ENCODE measurements at places on chromosomes 6 and 20.

GRCh38 chr6:20875369-20875963 is 341.2 kb downstream of the CDKAL1 start:
- DNase-seq = no peak

GRCh38 chr20:1568163-1568490 is 10.6 kb upstream of the SIRPD start:
- DNase-seq = no peak

DNA sequence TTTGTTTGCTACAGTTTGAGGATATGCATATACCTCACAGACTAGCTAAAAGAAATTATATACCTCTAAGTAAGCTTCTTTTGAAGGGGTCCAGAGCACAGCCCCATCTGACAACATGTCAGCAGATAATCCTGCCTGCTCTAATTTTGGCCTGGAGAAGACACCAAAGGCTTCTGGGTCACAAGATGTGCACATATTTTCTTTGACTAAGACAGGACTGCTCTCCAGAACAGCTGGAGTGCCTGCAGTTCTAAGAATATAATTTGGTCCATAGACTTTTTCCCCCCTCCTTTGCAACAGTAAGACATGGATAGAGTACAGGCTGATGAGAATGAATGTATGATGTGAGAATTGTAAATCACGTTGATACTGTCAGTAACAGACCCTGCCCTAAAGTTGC is 107.9 kb upstream of the KCNK16 start:
- no peak for DNase-seq

DNA sequence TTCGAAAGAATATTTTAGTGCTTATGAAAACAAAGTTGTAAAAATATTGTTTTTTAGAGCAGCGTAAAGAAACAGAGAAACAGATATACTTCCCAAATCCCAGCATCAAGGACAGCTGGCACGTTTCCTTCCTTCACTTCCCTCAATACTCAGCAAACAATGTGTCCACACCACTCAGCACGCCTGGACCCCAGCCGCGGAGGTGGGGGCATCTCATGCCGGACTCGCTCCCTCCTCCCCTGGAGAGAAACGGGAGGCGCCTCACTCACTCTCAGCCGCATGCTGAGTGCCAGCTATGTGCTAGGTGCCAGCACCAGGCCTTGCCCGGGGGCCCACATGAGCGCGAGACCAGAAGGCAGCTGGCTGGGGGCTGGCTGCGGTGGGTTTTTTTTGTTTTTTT is 34.7 kb downstream of the SLC2A4RG start:
- DNase-seq = no peak

DNA sequence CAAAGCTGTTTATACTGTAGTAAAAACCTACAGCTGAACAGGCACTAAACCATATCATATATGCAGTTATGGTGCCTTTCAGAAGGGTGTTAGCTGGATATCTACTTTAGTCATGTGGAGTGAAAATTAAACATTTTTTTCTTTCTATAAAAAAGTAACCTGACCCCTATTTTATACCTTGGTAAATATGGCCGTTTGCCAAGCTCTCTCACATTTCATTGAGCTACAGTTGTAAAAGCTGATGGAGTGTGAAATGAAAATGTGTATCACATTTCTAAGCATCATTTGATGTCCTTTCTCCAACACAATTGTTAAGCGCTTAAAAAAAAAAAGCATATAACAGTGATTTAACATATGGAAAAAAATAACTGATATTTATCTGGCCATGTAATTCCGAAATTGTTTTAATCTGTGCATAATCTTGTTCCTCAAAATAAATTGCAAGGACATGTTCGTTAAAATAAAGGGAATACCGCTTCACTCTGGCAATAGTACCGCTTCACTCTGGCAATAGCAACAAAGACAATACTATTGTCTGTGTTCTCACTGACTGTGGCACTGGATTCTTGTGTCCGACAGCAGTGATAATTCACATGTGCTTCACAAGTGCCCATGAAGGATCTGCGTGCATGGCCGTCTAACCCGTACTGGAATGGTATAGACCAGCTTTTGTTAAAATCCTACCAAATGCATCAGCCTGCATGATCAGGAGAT is 391.8 kb upstream of the SOX4 start:
- no peak for DNase-seq

DNA sequence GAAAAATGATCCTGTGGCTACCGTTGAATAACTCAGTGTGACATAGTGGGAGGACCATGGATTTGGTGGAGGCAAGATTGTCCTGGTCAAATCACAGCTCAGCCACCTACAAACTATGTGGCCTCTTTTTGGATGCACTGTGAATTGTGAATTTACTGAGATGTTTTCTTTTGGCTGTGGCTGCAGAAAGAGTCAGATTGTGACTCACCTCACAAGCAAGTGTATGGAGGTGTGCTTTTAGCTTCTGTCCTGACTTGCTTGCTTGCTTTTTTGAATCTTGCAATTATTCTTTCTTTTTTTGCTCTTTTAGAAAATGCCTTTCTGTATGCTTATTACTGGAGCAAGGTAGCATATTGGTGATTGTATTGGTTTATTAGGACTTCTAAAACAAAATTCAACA is 122.9 kb upstream of the FOXO3 start:
- DNase-seq = no peak

- DNase-seq = no peak
Measured at GRCh38 chr6:143164565-143165105, 103.9 kb downstream of the AIG1 start.

DNA sequence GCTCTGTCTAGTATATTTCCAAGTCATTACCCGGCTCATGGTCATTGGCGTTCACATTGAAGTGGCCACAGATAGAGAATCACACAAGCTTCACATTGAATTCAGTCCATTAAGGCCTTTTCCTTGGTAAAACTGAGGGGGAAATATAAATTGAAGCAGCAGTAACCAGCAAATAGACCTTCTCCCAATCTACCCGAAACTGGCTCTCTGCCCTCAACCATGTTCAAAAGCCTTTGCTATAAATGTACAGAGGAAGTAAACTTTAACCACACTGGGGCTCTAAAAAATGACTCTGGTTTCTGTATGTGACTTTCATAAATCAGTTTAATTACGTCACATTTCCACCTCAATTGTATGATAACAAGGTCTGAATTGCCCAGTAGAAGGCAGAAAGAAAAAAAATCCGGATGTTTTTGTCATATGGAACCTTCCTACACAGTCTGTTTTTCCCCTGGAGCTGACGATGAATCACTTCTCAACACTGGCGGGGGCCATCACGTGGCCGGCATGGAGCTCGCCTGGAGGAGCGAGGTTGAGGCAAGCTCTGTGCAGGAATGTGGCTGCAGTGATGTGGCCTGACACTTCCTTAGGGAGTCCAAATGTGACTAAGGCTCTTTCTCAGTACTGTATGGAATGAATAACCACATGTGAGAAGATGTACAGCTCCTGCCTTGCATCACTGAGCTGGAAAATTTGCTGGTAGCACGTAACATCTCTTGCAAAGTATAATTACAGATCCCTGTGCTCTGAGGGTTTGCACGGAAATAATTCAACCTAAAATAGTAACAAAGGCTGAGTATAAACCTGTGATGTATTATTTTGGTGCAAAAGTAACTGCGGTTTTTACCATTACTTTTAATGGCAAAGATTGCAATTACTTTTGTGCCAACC is 58.6 kb upstream of the SNX9 start:
- peak; percentile 85 for DNase-seq

DNA sequence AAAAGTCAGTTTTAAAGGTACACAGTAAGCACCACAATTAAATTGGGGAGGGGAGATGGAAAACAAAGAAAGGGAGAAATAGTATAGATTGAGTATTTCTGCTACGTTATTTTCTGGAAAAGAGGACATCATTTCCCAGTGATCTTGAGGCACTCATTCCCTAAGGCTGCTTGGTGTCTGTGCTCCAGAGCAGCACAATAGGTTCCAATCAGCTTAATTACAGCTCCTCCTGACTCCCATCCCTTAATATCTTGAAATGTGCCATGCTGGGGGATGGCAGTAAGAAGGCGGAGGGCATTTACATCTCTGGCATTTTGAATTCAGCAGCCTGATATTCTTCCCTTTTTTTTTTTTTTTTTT is 39.5 kb upstream of the BEND3 start:
- DNase-seq = no peak

DNA sequence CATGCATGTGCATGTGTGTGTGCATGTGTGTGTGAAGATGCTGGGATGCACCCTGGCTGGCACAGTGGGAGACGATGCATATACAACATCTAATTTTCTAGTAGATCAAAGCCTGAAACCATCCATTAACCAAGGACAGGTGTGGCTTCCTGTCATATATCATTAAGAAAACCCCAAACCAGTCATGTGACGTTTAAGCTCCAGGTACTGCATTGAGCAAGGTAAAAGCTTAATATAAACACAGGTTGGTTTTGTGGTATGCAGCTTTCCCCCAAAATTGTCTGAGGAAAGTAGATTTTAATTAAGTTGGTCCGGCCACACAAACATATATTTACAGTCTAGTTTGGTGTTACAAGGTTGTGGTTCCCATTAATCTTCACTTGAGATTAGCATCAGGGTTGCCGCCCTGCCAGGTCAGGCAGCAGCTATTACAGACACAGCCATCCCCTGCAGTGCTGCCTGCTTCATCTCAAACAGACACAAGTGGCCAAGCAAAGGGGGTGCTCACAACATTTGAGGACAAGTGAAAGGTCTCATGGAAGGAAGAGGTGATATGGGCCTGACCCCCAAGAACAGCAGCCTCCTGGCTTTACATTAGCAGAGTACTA is 48.6 kb upstream of the NAA20 start:
- peak; percentile 25 for DNase-seq

DNA sequence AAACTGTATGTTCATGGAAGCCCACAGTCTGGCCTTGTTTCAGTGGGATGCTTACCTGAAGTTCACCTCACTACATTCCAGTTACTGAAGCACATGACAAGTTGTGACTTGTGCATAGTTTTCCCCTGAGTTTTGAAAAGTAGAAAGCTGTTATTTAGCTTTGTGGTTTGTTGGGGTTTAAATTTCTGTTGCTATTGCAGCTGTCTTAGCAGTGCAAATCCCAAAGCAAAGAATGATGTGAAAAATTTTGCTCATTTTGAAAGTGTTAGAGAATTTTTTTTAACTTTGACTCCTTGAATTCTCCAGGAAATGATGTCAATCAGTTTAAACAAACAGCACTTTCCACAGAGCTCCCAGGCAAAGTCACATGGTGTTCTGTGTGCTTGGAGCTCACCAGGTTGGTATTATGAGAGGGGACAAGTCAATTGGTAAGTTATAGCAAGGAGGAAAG is 268.4 kb downstream of the ADGRG6 start:
- no peak for DNase-seq

DNA sequence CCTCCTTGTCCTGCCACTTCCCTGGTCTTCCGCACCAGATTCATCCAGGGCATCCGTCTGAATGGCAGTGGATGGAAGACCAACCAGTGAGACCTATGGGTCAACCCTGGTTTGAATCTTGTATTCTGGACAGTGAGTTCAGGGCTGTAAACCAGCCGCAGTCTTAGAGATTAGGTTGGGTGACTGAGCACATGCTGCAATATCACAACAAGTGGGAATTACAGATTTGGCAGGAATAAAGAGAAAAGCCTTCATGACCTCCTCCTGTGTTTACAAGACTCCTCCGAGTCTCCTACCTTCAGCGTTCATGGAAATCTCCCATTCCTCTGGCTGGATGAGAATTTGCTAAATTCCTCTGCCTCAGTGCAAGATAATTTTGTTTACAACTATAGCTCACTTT is 9.9 kb downstream of the ECI2 start:
- no peak for DNase-seq

DNA sequence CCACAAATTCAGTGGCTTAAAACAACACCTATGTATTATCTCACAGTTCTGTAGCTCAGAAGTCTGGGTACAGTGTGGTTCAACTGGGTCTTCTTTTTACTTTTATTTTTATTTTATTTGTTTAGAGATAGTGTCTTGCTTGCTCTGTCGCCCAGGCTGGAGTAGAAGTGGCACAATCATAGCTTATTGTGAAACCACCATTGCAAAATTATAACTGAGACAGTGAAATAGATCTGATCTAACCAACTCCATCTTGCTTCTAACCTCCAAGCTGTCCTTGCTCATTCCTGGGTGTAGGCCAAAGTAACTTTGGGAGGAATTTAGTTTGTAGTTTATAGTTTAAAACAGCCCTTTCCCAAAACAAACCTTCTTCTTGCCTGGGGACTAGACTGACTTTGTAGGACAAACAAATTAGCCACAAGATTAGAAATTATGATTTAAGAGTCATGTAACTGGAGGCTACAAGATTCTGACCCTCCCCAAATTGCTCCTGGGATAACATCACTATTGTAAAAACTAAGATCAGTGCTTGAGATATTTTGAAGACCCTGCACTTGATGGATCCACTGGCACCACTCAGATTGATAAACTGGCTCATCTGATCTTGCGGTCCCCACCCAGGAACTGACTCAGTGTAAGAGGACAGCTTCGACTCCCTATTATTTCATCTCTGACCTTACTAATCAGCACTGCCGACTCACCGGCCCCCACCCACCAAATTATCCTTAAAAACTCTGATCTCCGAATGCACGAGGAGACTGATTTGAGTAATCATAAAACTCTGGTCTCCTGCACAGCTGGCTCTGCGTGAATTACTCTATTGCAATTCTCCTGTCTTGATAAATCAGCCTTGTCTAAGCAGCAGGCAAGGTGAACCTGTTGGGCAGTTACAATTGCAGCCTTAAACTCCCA is 193.4 kb upstream of the CDYL start:
- DNase-seq = no peak

DNA sequence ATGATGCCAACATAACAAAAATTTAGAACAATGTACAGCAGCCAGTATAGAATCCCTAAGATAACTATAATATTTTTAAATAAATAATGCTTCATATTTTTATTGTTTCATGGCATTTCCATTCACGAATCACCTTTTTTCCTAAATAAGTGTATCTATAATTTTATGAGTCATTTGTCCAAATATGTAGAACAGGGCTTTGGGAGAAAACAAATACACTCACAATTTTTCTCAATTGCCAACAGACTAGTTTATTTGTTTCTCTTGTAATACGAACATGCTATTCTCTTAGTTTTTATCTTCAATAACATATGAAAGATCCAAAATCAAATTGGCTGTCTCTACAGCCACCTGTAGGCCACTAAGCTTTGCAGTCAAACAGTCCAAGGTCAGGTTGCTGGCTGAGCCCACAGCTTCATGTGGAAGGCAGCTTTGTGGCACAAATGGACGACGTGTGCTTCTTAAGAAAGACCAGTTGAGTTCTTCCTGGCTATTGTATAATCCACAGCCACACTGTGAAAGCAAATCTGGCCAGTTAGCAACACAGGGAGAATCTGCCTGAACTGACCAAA is 29.0 kb downstream of the MKKS start:
- DNase-seq = no peak

GRCh38 chr6:166307082-166308032 is 835 bp downstream of the PRR18 start:
- no peak for DNase-seq

GRCh38 chr6:100103194-100103593 is 109.2 kb upstream of the MCHR2 start:
- no peak for DNase-seq

GRCh38 chr6:158819977-158820622 is 932 bp upstream of the EZR start:
- no peak for DNase-seq

GRCh38 chr6:10951675-10952282 is 64.9 kb downstream of the SYCP2L start:
- DNase-seq = no peak
